ENCODE measurements at places on chromosomes 6 and 20.

DNA sequence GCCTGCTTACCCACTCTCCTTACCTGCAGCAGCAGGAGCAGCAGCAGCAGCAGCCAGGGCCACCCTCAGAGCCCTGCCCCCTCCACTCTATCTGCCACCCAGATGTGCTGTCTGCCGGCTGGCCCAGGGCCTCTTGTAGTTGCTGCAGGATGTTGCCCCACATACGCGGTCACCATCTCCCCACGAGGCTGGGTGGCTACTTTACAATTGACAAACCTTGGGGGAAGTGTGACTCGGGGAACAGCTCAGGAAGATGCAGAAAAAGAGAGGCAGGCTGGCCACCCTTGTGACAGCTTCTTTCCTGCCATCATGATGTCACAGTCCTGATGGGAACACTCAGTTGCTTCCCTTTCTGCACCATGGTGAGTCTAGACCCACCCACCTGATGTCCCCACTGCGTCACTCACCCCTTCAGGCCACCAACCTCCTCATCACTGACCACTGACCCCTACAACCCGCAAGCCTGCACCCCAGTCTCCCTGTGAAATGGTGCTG, 14.5 kb downstream of the TREM1 start:
- no peak for DNase-seq

DNA sequence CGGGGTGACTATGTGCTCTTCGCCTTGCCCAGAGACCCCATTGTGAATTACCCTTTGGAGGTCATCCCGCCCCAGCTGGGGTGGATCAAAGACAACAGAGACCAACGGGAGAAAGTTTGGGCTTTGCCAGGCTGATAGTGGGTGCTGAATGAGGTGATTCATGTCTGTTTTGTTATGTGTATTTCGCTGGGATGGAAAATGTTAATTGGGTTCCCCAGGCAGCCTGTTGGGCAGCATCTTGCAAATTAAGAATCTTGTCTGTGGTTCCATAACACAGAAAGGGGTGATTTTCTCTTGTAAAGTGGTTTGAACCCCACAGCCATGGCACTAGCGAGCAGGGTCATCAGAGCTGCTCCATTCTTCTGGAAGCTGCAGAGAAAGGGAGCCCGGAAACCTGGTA, 63.1 kb upstream of the UNC93A start:
- DNase-seq: peak; percentile 75

DNA sequence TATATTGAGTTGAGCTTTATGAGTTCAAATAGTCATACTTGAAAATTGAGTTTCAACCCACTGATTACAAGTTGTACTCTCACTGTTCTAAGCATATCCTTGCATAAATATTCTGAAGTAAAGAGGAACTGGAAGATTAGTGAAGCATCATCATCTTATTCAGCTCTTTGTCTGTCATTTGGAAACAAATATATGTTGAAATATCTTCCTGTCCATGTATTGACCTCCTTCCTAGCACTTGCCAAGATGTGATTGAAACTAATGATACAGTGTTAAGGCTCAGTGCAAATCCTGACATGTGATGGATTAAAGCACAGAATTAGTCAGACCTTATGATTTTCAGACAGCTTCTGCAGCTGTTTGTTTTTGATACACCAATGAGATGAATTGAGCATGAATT, 434.3 kb downstream of the TBC1D32 start:
- DNase-seq: no peak

DNA sequence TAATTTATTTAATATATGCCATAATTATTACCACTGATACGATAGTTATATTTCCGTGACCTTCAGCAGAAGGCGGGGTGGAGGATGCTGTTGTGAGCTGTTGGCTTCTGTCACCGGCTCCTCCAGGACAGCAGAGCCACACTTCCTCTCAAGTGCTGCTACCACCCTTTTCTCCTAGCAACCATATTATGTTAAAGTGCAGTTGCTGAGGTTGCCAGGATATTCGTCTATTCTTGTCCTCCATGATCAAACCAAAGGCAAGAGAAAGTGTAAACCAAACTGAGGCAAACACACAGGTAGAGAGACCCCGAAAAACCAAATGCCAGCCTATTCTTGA, 27.8 kb downstream of the RGS17 start:
- no peak for DNase-seq

- DNase-seq: no peak
These were observed 143.0 kb upstream of the TNFAIP3 start for GRCh38 chr6:137724018-137724403.

- peak; percentile 54 for DNase-seq
These were observed 328.4 kb downstream of the DHX35 start for GRCh38 chr20:39290575-39290974.

DNA sequence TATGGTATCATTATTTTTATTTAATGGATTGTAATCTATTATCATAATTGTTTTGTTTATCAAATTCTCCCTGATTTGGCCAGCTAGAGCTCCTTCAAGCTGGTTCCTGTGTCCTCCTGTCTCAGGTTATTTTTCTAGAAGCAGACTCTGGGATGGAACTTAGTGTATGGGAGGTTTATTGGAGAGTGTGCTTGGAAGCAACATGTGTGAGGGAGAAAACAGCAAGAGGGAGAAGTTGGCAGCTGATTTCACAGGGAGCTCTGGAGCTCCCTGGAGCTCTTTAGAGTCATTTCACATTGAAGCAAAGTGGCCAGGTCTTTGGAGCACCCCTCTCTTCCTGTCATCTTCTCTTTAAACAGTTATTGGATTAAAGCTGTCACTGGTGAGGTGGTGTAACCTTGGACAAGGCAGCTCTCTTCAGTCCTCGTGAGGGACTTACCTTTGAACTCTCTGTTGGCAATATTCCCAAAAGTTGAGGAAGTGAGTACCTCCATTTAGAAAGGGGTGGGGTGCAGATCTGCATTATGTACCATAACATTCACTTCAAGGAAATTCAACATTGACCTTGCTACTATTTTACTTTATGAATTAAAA, 103.6 kb downstream of the PHF3 start:
- no peak for DNase-seq

DNA sequence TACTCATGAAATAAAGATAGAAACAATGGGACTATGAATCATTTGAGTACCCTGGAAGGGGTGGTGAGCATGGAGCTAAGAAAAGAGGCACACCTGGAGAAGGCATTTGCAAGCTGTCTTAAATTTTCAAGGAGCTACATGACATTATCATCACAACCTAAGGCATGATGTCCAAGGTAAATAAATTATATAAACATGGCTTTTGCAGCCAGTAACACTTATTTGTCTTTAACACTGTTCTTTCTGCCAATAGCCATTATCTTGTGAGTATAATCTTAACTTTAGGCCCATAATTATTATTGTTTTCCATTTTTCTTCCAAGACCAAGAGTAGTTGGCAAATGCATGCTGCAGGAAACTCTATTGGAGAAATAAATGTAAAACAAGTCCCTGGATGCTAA, 63.7 kb downstream of the ALDH5A1 start:
- no peak for DNase-seq

DNA sequence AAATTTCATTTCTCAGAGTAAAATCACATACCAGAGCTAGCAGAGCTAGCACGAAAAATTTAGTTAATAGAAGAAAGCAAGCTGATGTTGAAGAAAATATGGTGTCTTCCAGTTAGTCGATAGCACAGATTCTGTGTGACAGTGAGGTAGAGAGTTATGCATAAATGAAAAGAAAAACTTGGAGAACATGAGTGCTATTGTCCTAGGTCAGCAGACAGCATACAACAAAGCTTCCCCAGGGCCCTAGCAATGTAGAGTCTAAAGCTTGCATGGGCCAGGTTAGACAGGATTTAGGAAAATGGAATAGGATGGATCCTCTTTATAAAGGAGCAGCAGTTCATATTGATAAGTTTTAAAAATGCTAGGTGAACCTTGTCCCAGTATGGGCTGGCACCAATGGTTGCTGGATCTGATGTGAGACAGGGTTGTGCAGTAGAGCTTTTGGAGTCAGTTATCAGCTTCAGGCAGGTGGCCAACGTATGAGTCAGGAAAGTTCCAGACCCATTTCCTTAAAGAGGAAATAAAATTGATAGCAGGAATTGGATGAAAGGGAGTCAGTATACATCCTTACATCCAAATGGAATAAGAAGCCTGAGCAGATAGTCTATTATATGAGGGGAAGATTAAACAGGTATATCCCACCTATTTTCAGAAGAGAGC, 277.2 kb downstream of the FRK start:
- DNase-seq: no peak

GRCh38 chr6:105819745-105820144, 266.4 kb upstream of the PRDM1 start:
- no peak for DNase-seq

GRCh38 chr6:16158943-16159557, 30.2 kb downstream of the MYLIP start:
- no peak for DNase-seq

GRCh38 chr20:16758454-16759180, 10.5 kb downstream of the OTOR start:
- DNase-seq: no peak

DNA sequence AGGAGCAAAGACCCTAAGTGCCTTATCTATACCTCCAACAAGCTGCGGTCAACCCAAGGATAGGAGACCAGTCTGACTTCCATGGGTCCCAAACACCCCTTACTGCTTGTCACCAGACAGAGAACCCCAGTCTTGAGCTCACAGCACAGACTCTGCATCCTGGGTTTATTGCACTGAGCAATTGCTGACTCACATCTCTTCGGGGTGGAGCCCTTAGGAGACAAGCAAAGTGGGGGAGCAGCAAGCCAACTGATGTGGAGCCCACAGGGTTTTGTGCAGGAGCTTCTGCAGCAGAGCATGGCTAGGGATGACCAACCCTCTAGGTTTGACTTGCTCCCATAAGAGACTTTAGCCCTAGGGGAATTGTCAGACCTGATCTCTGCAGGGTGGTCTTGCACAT, 38.6 kb upstream of the EYS start:
- no peak for DNase-seq

DNA sequence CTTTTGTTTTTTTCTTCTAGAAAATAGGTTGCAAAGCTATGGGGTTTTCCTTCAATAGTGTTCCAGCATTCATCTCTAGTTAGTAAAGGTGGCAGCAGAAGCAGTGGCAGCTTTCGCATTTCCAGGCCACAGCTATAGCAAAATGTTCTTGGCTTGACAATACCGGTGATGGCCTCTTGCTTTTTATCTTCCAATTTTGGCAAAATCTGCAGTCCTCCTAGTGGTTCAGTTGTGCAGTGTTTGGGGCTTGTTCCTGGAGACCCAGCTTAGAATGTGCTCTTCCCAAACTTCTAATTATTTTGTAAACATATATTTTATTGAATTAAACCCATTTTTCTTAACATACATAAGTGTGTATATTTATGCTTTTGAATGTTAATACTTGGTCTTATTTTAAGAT, 370.6 kb upstream of the MAN1A1 start:
- no peak for DNase-seq

- no peak for DNase-seq
These were observed 170.7 kb downstream of the CDC5L start for GRCh38 chr6:44558024-44558831.

DNA sequence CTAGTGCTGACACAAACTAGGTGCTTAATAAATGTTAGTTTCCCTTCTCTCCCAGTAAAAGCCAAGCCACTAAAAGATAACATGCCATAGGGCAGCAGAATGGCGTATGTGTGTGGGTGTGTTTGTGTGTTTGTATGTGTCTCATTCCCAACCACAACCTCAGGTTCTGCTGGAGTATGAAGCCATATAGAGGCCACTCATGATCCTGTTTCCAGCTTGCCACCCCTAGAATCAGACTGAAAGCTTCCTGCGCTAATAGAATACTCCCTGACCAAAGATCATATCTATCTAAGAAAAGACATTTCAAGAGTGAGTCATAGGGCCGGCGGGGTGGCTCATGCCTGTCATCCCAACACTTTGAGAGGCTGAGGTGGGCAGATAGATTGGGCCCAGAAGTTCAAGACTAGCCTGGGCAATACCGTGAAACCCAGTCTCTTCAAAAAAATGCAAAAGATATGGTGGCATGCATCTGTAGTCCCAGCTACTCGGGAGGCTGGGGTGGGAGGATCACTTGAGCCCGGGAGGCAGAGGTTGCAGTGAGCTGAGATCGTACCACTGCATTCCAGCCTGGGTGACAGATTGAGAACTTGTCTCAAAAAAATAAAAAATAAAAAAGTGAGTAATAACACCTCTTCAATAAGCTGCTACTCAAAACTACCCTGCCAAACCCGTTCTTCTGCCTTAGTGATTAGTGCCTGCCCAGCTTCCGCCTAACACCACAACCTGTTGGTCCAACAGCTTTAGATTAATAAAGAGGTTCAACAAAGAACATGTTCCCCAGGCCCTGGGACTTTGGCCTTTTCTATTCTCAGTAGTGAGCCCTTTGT, 11.8 kb upstream of the SNRPC start:
- DNase-seq: no peak

DNA sequence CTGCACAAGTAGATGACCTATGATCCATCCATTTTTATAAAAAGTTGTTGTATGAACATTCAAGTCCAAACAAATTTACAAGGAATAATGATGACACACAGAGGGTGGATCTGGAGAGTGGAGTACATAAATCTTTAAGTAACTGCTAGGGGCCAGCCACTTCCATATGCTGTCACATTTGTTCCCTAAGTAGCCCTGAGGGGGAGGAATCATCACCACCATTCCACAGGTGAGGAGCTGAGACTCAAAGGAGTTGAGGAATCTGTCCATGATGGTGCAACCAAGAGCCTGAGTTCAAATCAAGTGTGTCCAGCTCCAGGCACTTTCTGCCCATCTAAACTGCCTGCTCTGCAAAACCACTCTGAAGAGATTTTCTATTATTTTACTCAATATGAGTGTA, 132.1 kb downstream of the AIG1 start:
- DNase-seq: no peak

GRCh38 chr6:20071998-20072397, 140.3 kb downstream of the MBOAT1 start:
- DNase-seq: no peak

GRCh38 chr20:20362774-20363433, 5.0 kb upstream of the INSM1 start:
- DNase-seq: peak; percentile 76

- no peak for DNase-seq
These were observed 21.3 kb downstream of the PRKN start for GRCh38 chr6:162706232-162706631.

- DNase-seq: no peak
These were observed 37.0 kb upstream of the PREX1 start for GRCh38 chr20:48864738-48865318.

- peak; percentile 58 for DNase-seq
These were observed 12.8 kb upstream of the PDYN start for GRCh38 chr20:2006452-2007361.

- DNase-seq: no peak
These were observed 2.5 kb downstream of the RRAGD start for GRCh38 chr6:89409461-89410035.

GRCh38 chr20:38082894-38083293, 49.3 kb downstream of the RPRD1B start:
- DNase-seq: no peak

All from H9 (cell line).